ENCODE measurements at places on chromosomes 12 and 14.

GRCh38 chr14:75539561-75540478 lies 17.6 kb downstream of the BATF start:
- no peak for DNase-seq

- DNase-seq: no peak
These were observed 152.6 kb upstream of the SYT1 start for GRCh38 chr12:78711954-78712353.

- peak; percentile 19 for DNase-seq
These were observed 84.0 kb downstream of the TMCC3 start for GRCh38 chr12:94566345-94566744.

DNA sequence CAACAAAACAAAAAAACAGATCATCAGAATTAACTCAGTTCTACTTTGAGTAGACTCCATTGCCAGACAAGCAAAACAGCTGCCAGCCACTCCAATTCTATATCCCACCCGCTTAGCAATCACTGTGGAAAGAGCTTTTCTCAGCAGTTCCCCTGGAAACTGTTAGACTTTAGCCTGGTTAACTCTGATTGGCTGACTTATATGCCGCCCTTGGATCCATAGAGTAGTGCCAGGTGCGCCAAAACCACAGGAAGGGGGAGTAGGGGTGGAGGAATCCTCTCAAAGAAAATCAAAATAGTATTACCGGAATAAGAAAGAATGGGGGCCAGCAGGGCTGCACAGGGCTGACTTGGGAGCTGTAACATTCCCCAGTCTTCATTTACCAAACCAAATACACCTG lies 5.4 kb upstream of the EML5 start:
- no peak for DNase-seq

- no peak for DNase-seq
These were observed 105.5 kb upstream of the MYL2 start for GRCh38 chr12:111025792-111026430.

- no peak for DNase-seq
These were observed 23.1 kb downstream of the AMN start for GRCh38 chr14:102945346-102946130.

DNA sequence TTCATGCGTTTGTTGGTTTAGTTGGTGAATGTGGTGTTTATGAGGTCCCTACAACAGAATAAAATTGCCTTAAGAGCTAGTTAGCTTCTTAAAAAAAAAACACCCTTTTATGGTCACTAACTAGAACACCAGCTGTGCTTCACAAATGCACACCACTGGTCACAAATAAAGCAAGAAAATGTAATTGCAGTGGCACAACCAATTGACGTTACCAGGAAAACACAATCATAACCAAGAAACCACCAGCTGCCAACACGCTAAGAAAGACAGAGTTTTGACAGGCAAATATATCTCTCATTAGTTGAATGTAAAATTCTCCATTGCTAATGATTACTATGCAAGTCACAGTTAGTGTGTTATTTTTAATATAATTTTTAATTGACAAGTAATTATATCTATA lies 389.9 kb downstream of the ADAMTS20 start:
- no peak for DNase-seq

DNA sequence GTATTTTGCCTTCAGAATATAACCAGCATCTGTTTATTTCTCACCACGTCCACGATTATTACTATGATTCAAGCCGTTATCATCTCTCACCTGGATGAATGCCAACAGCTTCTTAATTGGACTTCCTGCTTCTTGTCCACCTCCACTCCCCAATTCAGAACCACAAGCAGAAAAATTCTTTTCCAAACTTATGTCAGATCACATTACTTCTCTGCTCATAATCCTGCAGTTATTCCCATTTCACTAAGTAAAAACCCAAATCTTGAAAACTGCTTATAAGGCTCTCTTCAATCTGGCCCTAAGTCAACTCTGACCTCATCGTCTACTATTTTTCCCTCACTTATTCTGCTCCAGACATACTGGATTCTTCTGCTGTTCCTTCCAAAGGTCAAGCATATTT lies 2.0 kb downstream of the CRY1 start:
- DNase-seq: no peak

GRCh38 chr14:39179042-39179441 lies 4.0 kb downstream of the PNN start:
- DNase-seq: no peak

GRCh38 chr12:127038761-127039160 lies 1228.2 kb upstream of the TMEM132C start:
- DNase-seq: no peak

- no peak for DNase-seq
These were observed 881 bp downstream of the PYGL start for GRCh38 chr14:50943261-50943942.

- no peak for DNase-seq
These were observed 165.4 kb upstream of the SSTR1 start for GRCh38 chr14:38042322-38042721.

DNA sequence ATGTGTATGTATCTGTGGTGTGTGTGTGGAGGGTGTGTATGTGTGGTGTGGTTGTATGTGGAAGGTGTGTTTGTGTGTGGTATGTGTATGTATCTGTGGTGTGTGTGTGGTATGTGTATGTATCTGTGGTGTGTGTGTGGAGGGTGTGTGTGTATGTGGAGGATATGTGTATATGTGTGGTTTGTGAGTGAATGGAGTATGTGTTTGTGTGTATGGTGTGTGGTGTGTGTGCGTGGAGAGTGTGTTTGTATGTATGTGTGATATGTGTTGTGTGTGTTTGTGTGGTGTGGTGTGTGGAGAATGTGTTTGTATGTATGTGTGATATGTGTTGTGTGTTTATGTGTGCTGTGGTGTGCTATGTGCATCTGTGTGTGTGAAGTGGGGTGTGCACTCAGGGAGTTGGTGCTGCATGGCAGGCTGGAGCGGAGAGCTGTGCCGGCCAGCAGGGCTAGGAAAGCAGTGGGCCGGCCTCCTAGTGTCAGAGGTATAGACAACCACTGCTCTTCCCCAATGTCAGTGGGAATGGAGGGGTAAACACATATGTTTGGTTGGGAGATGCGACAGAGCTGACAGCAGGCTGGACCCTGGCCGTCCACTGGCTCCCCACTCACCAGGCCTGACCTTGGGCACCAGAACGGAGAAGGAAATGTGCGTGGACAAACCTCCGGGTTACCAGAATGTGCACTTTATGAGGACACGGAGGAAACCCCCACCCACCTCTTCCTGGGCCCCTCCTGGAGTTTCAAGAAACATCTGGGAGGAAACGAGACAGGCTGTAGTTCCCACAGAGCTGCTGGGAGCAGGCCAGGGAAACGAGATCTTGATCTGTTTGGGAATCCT lies 60.7 kb downstream of the CLMN start:
- no peak for DNase-seq

- no peak for DNase-seq
These were observed 26.1 kb downstream of the NRXN3 start for GRCh38 chr14:78196323-78196722.

- DNase-seq: no peak
These were observed 70.4 kb downstream of the MOK start for GRCh38 chr14:102234331-102235264.

GRCh38 chr12:80373666-80374065 lies 70.4 kb upstream of the PTPRQ start:
- no peak for DNase-seq

DNA sequence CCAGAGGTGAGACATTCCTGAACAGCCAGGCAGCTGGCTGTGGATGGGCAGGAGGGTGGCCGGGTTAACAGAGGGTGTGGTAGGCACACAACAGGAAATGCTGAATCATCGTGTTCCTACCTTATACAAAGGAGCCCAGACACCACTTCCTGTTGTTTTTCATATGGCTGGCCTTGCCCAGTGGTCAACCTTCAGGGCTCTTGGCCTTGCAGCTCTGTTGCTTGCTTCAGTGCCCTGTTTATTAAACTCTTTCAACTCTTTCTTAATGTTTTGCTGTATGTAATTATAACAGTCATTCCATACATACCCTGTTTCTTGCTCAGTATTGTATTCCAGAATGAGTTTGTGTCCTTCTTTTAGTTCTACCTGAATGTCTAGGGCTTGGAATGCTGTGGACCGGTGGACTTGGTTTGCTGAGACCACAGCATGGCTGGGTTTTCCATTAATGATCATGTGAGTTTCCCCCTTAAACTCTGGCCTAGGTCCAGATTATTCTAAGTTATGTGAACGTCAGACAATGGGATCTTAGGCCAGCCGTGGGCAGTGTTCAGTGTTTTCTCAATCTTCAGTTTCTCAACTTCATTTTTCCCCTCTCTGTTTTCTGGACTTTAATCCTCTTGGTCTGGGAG lies 11.9 kb downstream of the CFAP54 start:
- DNase-seq: no peak

GRCh38 chr12:97541366-97541765 lies 78.8 kb downstream of the RMST start:
- DNase-seq: no peak
